ENCODE measurements at places on chromosomes 3 and 15.

- DNase-seq: no peak
Measured at GRCh38 chr3:63972196-63972595, 51.1 kb downstream of the PSMD6 start.

GRCh38 chr15:49101536-49101935, 53.9 kb downstream of the COPS2 start:
- no peak for DNase-seq

- DNase-seq: peak; percentile 87
Measured at GRCh38 chr15:77944002-77944867, 133.3 kb downstream of the TBC1D2B start.

- peak; percentile 36 for DNase-seq
Measured at GRCh38 chr15:77032647-77033416, 37.9 kb downstream of the PSTPIP1 start.

GRCh38 chr3:183513046-183513706, 42.3 kb downstream of the KLHL6 start:
- no peak for DNase-seq

DNA sequence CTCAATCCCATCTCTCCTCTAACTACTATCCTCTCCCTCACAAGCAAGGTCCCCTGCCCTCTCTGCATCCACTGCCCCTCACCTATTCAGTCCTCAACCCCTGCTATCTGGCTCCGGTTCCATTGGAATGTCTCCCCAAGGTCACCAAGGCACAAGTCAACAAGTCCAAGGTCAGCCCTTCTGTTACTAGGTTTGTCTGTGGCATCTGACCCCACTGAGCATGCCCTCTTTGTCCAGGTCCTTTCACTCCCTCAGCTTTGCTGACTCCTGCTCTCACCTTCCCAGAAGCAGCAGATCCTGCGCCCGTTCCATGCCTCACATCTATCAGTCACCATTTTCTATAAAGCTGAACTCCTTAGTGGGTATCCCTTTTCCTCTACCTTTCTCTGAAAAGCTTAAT, 8.3 kb upstream of the SEMA7A start:
- no peak for DNase-seq

- no peak for DNase-seq
Measured at GRCh38 chr3:194184265-194184751, 48.4 kb downstream of the HES1 start.

- no peak for DNase-seq
Measured at GRCh38 chr3:171736556-171736955, 73.7 kb downstream of the PLD1 start.

GRCh38 chr15:35484231-35484945, 61.6 kb downstream of the DPH6 start:
- no peak for DNase-seq

DNA sequence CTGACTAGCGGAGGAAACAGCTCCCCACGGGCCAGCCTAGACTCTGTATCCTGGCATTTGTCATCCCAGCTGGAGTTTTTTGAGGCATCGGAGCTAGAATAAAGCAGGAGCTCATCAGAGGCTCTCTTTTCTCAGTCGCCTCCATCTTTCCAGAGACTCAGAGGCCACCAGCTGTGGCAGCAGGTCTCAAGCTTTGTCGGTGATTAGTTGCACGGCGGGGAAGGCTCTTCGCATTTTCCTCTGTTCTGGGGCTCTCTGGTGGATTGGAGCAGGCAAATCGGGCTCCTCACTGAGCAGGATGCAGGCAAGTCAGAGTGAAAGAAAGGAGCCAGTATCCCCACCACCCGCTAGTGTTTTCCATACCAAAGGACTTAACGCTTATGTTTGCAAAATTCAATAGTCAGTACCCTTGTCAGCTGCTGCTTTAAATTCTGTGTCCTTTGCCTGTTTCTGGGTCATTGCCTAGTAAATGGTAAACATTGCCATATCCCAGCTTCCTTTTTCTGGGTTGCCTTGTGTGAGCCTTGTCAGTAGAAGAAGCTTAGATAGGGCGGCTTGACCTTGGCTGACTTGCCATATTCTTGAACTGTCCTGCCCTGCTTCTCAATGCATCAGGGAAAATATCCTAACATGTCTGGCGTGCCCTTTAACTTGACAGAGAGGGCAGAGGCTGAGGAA, 127.1 kb downstream of the PTPRG start:
- no peak for DNase-seq

- peak; percentile 87 for DNase-seq
Measured at GRCh38 chr3:184543843-184544512, 17.6 kb upstream of the EPHB3 start.

DNA sequence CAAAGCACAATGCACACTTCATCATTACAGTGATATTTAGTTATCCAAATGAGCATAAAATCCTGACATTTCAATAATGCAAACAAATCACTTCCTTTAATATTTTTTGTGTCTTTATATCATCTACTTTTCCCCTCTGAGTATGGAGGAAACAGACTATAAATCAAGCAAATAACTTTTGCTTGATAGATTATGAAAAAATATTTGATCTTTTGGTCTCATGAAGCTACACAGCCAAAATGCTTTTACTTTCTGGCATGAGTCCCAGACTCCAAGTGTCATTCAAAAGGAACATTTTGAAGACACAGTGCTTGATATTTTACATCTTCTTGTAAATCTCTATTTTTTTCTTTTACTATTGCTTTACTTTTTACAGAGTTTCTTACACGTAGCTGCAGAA, 215.3 kb upstream of the ROBO1 start:
- DNase-seq: no peak
